ENCODE measurements at places on chromosomes 12 and 14.

GRCh38 chr12:49032276-49032675 lies 13.7 kb upstream of the PRKAG1 start:
- DNase-seq: no peak

GRCh38 chr12:66051361-66051760 lies 79.2 kb downstream of the LLPH start:
- DNase-seq: no peak

- no peak for DNase-seq
Observed at GRCh38 chr12:124251186-124251585, 43.7 kb upstream of the RFLNA start.

GRCh38 chr14:70890826-70891659 lies 16.2 kb upstream of the PCNX1 start:
- no peak for DNase-seq

GRCh38 chr12:31644536-31644935 lies 15.0 kb upstream of the ETFBKMT start:
- no peak for DNase-seq

DNA sequence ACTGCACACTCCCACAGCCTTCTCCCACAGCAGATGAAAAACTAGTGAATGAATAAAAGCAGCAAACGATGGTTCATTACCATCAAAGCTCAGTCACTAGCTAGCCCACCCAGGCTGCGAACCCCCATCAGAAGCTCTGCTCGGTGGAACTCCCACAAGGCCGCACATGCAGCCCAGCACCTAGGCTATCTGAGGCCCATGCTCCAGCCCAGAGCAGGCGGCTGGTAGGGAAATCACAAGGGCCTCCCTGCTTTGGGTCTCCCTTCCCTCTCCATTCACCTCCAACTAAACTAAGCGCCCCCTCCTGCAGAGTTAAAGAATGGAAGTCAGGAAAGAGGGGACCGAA lies 69.0 kb downstream of the ITPK1 start:
- DNase-seq: no peak

GRCh38 chr12:98401427-98401826 lies 114.0 kb upstream of the TMPO start:
- DNase-seq: no peak

GRCh38 chr14:91509878-91510170 lies 286 bp downstream of the PPP4R3A start:
- no peak for DNase-seq

- DNase-seq: no peak
Observed at GRCh38 chr12:66905201-66905600, 226.3 kb upstream of the GRIP1 start.

- no peak for DNase-seq
Observed at GRCh38 chr12:23722655-23723054, 226.8 kb downstream of the SOX5 start.

- no peak for DNase-seq
Observed at GRCh38 chr12:122137681-122138080, 36.3 kb downstream of the IL31 start.

DNA sequence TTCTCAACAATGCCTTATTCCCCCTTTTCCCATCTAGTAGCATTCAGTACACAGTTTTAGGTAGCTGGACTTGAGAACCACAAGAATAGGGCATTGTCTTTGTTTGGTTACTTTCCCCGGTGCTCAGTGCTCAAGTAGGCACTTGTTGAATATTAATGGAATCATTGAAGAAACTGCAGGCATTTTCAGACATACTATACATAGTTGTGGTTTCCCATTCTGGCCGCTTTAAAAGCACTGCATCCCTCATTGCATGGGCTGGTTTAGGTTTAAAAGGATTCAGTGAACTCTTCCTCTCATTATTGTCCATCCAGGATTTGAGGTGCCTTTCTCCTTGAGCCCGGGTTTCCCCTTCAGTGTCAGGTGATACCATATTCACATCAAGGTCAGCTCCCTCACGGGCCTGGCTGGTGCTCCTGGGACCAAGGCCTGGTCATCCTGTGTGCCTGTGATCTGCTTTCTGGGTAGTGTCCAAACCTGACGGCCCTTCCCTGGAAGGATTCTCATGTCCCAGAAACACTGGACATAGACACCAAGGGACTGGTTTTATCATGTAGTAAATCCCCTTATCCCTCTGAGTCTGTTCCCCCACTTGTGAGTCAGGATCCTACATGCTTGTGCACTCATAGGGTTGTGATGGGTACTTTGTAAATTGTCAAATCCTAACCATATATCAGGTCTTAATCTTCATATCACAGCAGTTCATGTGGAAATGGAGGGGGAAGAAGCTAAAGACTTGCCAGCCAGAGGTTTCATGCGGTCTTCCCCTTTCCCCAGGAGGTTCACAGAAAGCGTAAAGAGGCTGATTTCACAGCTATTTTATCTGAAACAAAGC lies 7.4 kb downstream of the TCP11L2 start:
- no peak for DNase-seq

DNA sequence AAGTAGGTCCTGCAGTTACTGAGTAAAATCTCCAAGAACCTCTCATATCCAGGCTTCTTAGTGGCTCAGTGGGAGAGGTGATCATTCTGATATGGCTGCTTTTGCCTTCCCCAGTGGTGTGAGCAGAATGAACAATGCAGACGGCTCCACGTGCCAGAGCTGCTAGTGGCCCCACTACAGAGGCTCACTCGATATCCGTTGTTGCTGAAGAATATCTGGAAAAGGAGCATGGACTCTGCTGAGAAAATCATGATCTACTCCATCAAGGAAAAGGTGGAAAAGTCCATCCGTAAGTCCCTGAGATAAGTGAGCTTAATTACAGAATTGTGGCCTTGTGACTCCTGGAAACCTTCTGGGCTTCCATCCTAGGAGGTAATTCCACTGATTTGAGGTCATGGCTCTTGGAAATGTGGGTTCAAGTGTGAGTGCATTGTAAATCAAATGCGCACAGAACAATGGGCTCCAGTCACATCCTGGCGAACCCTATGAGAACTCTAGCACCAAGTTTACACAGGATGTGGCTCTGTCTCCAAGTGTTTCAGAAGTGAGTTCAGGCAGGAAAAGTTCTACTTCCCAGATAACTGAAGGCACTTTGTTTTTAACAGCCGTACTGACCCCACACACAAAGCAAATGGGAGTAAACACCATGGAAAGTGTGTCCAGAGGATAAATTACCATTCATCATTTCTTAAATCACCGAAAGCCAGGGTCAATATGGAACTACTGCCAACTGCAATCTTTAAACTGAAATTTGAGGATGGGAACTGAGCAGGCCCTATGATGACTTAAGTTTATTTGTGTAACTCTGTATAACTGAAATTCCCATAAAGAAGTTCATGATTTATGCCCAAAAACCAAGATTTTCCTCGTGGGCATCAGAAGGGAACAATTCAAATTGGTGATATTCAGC lies 51.4 kb downstream of the PLEKHG7 start:
- DNase-seq: no peak

DNA sequence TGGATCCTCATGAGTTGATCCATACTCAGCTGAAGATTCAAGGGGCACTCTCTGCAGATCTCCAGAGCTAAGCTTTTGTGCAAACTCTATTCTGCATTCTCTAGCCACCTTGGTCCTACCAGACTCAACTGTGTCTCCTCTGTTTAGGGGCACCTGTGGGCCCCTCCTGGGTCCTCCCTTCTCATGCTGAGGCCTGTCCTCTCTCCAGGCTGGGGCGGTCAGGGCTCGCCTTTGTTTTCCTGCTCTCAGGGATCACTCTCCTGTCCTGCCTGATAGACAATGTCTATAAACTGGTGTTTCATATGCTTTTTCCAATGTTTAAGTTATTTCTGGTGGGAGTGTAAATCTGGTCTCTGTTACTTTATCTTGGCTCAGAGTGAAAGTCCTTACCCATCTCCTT lies 11.6 kb upstream of the KIF26A start:
- DNase-seq: no peak

- no peak for DNase-seq
Observed at GRCh38 chr14:93564918-93565317, 134.2 kb downstream of the UNC79 start.

- no peak for DNase-seq
Observed at GRCh38 chr12:124946447-124946793, 32.0 kb upstream of the UBC start.

DNA sequence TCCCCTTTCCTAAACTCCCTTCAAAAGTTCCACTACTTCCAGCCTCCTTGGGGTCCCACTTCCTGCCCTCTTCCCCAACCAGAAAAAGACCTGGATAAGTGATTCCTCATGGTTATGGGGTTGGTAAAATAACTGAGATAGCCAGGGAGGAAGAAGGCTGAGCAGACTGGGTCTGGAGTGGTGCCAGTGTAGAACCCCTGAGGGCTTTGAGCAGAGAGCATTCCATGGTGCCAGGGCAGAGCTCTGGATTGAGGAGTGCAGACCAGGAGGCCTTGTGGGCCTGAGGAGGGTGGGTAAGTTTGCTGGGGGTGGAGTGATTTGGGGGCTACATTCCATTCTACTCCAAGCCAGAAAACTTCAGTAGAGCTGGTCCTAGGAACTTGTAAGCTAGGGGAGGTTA lies 9.5 kb upstream of the CISTR start:
- DNase-seq: no peak

- DNase-seq: no peak
Observed at GRCh38 chr14:51071857-51072256, 23.0 kb downstream of the TRIM9 start.

DNA sequence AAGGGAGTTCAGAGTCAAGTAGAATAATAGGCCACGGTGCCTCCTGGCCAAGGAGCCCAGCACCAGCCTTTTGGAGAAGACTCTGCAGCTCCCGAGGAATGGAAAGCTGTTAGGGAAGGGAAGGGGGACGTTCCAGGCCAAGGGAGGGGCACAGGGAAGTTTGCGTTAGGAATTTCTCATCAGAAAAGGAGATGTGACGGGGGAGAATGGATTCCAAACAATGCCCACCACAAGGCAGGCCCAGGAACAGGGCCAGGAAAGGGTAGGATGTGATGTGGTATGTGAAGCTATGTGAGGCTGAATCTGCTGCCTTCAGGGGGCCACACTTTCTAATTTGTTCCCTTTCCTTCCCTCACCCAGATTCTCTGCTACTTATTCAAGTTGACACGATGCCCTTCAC lies 46.0 kb downstream of the DGLUCY start:
- no peak for DNase-seq

GRCh38 chr14:33040372-33041140 lies 101.9 kb downstream of the NPAS3 start:
- DNase-seq: no peak

DNA sequence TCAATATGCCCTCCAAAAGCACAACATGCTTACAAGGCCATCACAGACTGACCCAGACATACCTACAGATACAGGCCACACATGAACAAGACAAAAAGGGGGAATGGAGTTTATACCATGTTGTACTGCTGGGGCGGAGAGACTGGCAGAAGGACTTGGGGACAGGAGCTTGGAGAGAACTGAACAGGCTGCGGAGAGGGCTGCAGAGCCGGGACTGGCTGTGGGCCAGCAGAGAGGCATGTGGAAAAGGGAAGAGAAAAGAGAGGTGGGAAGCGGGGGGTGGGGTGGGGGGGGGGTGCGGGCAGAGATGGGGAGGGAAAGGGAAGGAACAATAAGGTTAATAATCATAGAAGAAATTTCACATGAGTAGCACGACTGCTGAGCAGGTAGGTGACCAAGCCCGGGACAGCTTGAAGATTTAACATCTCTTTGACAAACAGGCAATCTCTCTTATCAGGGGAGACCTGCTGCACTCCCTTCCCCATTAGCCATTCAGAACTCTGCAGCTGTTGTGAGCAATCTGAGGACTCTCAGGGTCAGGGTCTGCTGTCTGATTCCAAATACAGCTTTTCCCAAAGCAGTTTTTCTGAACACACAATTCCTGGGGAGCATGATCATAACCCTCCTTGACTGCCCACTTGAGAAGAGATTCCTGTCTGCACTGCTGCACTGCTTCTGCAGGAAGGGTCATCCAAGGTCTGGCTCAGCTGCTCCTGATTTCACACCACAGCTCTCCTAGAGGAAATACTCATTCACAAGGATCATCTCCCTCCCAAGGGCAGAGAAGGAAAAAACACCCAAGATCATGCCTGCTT lies 21.6 kb upstream of the STAC3 start:
- DNase-seq: no peak

GRCh38 chr14:72708708-72709475 lies 185.0 kb downstream of the DPF3 start:
- DNase-seq: peak; percentile 11

GRCh38 chr12:59036973-59037762 lies 116.9 kb upstream of the LRIG3 start:
- DNase-seq: no peak

- peak; percentile 37 for DNase-seq
Observed at GRCh38 chr12:13205809-13206559, 9.5 kb downstream of the EMP1 start.

- no peak for DNase-seq
Observed at GRCh38 chr14:90726656-90727055, 89.6 kb downstream of the TTC7B start.

DNA sequence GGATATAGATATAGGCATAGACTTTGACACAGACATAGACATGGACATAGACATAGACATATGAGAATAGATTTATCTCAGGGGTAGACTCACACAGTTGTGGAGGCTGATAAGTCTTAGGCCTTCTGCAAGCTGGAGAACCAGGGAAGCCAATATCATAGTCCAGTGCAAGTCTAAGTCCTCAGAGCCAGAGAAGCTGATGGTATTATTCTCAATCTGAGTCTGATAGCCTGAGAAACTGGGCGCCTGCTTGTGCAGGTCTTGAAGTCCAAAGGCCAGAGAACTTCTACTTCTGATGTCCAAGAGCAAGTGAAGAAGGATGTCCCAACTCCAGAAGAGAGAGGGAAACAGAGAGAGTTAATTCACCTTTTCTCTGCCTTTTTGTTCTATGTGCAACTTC lies 476.5 kb downstream of the SLC6A15 start:
- DNase-seq: no peak

DNA sequence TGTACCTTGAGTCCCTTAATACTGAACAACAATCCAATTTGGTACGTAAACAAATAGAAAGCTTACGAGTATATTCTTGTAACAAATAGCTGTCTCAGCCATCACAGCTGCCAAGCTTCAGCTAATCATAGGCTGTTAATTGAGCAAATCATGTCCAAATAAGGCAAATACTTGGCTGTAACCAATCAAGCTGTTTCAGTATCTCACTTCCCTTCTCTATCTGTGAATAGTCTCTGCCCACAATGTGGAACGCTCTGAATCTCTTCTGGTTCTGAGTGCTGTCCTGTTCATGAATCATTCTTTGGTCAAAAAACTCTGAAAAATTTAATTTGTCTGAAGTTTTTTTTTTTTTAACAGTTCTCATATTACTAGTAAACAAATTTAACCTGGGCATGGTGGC lies 5.8 kb upstream of the NEMF start:
- no peak for DNase-seq

- DNase-seq: no peak
Observed at GRCh38 chr12:88328090-88328489, 186.0 kb downstream of the TMTC3 start.

DNA sequence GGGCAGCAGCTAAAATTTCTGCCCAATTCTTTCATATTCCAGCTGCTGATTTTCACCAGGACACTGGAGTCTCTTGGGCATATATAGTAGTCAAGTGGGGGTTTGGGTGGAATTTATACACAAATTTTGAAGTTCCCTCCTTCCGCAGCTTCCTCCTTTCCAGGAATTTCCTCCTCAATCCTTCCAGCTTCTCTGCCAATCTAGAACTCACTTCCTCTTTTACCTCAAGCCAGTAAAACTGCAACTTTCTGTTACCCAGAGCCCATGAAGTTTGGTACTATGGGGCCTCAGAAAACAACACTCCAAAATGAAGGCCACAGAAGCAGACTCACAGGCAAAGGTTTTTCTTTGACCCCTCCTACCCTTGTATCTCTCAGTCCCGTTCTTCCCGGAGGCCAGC lies 51.7 kb upstream of the G2E3 start:
- no peak for DNase-seq

All from stimulated activated CD8-positive, alpha-beta memory T cell treated with anti-CD3 and anti-CD28 coated beads, Interleukin-7, amount 100 ng/mL, for 48 hours (primary cell).